Natural killer cell (primary cell): ENCODE measurements at places on chromosomes 4 and X. TPM values are rescaled to one million over a fixed set of nuclear protein-coding genes. Genes with fewer than 3 reads are reported as not detected.

- H3K4me1 ChIP-seq = peaks cover 4% of the 10 kb centered on the region
- peak overlapping the region; percentile 97 for H3K27ac ChIP-seq
- no peaks in the 10 kb centered on the region for H3K27me3 ChIP-seq
- H3K36me3 ChIP-seq = no peaks in the 10 kb centered on the region
- no peak for DNase-seq
These were observed 148.4 kb upstream of the PLAC1 start for GRCh38 chrX:134806707-134807038.

GRCh38 chr4:168491563-168491962 lies 5.3 kb upstream of the PALLD start:
- no peaks in the 10 kb centered on the region for H3K36me3 ChIP-seq
- DNase-seq = no peak
- no peaks in the 10 kb centered on the region for H3K27me3 ChIP-seq
- H3K4me1 ChIP-seq = no peaks in the 10 kb centered on the region
- H3K4me3 ChIP-seq = no peak overlapping the region

- peaks cover 19% of the 10 kb centered on the region for H3K4me1 ChIP-seq
- no peaks in the 10 kb centered on the region for H3K36me3 ChIP-seq
- peak; percentile 13 for DNase-seq
- no peak overlapping the region for H3K27ac ChIP-seq
These were observed 8.8 kb downstream of the STK26 start for GRCh38 chrX:132031867-132032266.

DNA sequence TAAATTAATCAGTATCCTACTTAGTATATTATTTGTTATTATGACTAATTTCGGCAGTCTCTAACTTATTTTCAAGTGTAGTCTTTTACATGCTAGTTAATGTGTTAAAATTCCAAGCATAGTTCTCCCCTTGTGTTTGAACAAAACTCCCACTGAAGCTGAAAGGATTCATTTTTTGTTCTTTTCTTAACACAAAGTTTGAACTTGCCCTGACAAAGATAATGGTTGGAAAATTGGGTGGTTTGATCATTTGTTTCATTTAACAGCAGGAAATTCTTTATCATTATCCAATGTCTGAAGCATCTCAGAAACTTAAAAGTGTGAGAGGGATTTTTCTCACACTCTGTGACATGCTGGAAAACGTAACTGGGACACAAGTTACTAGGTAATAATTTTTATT lies 36.0 kb downstream of the INTU start:
- no peaks in the 10 kb centered on the region for H3K27me3 ChIP-seq
- no peak overlapping the region for H3K27ac ChIP-seq
- H3K4me3 ChIP-seq = no peak overlapping the region
- DNase-seq = no peak
- no peaks in the 10 kb centered on the region for H3K4me1 ChIP-seq

DNA sequence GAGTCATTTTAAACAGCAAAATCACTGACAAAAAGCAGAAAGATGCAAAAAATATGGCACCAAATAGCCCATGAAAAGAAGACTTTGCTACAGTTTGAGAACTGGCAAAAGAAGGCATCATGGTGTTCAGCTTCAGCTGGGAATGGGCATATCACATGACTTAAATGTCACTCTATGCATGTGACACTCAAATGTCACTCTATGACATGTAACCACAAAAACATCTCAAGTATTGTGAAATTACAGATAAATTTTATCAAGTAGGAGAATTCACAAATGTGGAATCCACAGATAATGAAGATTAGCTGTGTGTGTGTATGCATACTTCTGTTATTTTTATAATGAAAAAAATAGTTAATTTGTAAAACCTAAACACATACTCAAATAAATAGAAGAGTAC lies 81.9 kb downstream of the ATP10D start:
- no peak overlapping the region for H3K27ac ChIP-seq
- H3K4me3 ChIP-seq = no peak overlapping the region
- no peak for DNase-seq
- no peaks in the 10 kb centered on the region for H3K4me1 ChIP-seq

GRCh38 chr4:6352031-6352692 lies 82.5 kb downstream of the WFS1 start:
- no peak overlapping the region for H3K27ac ChIP-seq
- no peaks in the 10 kb centered on the region for H3K27me3 ChIP-seq
- no peak for DNase-seq
- no peaks in the 10 kb centered on the region for H3K36me3 ChIP-seq
- no peaks in the 10 kb centered on the region for H3K4me1 ChIP-seq
- no peak overlapping the region for H3K4me3 ChIP-seq

ENPEP gene
- total RNA-seq = not detected

LRAT gene
- not detected for total RNA-seq

SHROOM2 gene
- total RNA-seq = not detected

HTN3 gene
- total RNA-seq = not detected
